Thyroid gland (tissue), 4 donors: ENCODE measurements at places on chromosomes 4 and X. TPM values are rescaled to one million over a fixed set of nuclear protein-coding genes. Genes with fewer than 3 reads are reported as not detected.

The PRKG2 gene
- 0.54 TPM for total RNA-seq

The HPGD gene
- total RNA-seq: 2.9 TPM

- H3K4me1 ChIP-seq: peaks cover 7% of the 10 kb centered on the region
- no peak for DNase-seq
- H3K27ac ChIP-seq: no peak overlapping the region
- H3K27me3 ChIP-seq: no peaks in the 10 kb centered on the region
- H3K4me3 ChIP-seq: no peak overlapping the region
Observed at GRCh38 chr4:1164040-1164439, 8.3 kb downstream of the SPON2 start.

DNA sequence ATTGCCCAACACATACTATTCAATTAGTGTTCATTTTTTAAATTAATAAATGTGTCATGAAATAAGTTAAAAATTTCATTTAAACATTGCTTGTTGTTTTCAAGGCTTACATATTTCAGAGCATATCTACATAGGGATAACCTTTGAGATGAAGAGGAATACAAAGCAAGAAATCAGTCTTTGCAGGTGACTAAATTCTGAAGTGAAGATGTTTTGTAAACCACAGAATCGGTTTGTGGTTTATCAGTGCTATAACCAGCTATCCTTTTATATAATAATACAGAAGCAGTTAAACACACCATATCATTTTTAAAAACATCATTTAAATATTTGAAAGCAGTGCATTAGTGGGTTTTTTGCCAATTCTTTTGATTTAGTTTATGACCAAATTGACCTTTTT is 26.9 kb downstream of the FAM241A start:
- H3K4me1 ChIP-seq: no peaks in the 10 kb centered on the region
- no peak overlapping the region for H3K27ac ChIP-seq
- H3K4me3 ChIP-seq: no peak overlapping the region

- peak within 1 kb of the TSS; percentile 73 for H3K27ac ChIP-seq
- H3K36me3 ChIP-seq: no peaks in the 10 kb centered on the region
- DNase-seq: peak; percentile 80
- H3K4me3 ChIP-seq: no peak within 1 kb of the TSS
- no peaks in the 10 kb centered on the region for H3K27me3 ChIP-seq
- no peaks in the 10 kb centered on the region for H3K4me1 ChIP-seq
Observed at GRCh38 chrX:80014141-80014940, at the start of gene TBX22. Gene TBX22, plus strand, starts transcription at chrX:80014753. Its CDS starts 7,517 bp downstream, at chrX:80022270.

DNA sequence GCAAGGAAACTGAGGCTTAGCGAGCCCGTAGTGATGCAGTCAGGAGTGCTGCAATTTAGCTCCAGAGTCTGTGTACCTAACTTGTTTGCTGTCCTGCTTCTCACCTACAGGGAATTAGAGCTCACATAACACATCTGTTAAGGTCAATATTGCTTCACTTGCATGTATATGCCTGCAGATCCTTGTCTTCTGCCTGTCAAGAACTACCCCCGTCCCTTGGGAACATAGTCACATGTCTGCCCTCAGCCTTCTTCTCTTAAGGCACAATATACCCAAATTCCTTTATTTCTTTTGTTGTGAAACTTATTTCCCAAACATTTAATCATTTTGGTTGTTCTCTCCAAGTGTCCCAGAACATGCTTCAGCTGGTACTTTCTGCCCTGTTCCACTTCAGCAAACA is 103.3 kb upstream of the LEF1 start:
- no peak overlapping the region for H3K4me3 ChIP-seq
- no peaks in the 10 kb centered on the region for H3K27me3 ChIP-seq
- no peak for DNase-seq

DNA sequence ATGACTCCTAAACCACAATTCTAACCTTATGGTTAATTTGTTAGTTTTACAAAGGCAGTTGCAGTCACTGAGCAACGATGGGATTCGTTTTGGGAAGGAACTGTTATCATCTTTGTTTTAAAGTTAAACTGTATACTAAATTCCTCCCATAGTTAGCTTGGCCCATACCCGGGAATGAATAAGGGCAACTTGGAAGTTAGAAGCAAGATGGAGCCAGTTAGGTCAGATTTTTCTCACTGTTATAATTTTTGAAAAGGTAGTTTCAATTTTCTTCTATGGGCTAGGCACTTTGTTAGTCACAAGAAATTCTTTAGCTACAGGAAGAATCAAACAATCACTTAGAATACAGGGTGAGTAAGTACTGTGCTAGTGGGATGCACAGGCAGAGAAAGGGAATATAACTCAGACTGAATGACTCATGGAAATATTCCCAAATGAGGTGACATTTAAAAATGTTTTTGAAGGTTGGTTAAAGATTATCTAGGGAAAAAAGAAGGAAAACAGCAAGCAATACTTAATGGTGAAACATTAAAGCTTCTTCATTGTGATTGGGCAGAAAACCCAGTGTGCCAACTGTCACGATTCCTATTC is 153.6 kb downstream of the MAGEB17 start:
- H3K27ac ChIP-seq: no peak overlapping the region
- H3K27me3 ChIP-seq: no peaks in the 10 kb centered on the region
- H3K4me3 ChIP-seq: no peak overlapping the region
- no peaks in the 10 kb centered on the region for H3K4me1 ChIP-seq
- no peaks in the 10 kb centered on the region for H3K36me3 ChIP-seq

The GYG2 gene
- total RNA-seq: 3.2 TPM

- no peaks in the 10 kb centered on the region for H3K36me3 ChIP-seq
- H3K27ac ChIP-seq: no peak overlapping the region
- peak; percentile 0 for DNase-seq
- H3K4me1 ChIP-seq: no peaks in the 10 kb centered on the region
- H3K27me3 ChIP-seq: no peaks in the 10 kb centered on the region
Observed at GRCh38 chr4:3469386-3470243, 6.5 kb downstream of the DOK7 start.

DNA sequence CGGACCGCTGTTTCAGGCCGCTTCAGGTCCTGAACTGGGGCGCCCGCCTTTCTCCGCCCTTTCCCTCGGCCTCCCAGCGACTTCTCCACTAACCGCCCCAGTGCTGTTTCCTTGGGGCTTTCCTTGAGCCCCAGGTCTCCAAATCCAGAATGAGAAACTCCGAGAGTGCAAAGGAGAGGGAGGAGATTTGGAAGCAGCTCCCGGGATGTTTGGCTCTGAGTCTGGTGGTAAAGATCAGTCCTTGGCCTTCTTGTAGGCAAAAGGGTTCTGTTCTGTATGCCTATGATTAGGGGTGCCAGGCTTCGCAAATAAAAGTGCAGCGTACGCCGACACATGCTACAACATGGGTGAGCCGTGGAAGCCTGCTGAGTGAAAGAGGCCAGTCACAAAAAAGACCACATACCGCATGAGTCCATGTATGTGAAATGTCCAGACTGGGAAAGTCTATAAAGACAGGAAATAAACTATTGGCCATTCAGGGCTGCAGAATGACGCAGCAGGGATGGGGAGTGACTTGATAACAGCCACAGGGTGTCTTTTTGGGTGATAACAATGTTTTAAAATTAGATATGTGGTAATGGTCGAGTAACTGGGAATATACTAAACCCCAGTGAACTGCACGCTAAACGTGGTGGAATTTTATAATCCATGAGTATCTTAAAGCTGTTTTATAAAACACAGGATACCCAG is 99.8 kb downstream of the TRAPPC11 start:
- no peaks in the 10 kb centered on the region for H3K36me3 ChIP-seq
- H3K27ac ChIP-seq: no peak overlapping the region
- peaks cover 20% of the 10 kb centered on the region for H3K4me1 ChIP-seq
- H3K4me3 ChIP-seq: no peak overlapping the region
- DNase-seq: no peak
- no peaks in the 10 kb centered on the region for H3K27me3 ChIP-seq

- H3K27ac ChIP-seq: no peak overlapping the region
- no peaks in the 10 kb centered on the region for H3K36me3 ChIP-seq
- no peak overlapping the region for H3K4me3 ChIP-seq
- H3K4me1 ChIP-seq: no peaks in the 10 kb centered on the region
- H3K27me3 ChIP-seq: no peaks in the 10 kb centered on the region
- DNase-seq: no peak
Observed at GRCh38 chr4:96713271-96713850, 873.5 kb downstream of the PDHA2 start.

DNA sequence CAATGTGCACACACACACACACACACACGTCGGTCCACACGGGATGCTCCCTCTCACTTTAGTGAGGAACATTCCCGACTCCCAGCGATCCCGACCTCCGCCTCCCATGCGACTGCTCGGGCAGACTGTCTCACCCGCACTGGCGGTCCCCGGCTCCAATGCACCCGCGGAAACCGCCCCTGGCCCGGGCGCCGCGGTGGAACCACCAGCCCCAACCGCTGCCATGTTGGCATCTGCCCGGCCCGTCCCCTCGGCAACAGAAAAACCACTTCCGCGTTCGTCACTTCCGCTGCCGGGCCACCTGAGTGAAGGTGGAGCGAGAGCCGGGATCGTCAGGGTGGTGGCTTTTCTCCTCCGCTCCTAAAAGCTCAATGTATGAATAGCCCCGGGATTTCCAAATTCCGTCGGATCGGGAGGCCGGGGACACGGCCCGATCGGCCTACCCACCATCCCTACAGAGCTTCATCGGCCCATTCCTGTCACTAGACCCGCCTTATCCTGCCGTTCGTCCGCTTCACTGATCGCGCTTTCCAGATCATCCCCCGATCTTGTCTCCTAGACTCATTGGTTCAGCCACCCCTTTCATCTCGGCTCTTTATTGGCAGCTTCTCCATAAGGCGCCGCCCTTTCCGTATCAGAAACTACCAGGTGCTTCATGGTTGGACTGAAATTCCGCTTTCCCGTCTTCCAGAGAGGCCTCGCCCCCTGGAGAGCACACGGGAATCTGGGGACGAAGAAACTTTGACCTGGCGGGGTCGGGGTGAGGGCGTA is at the start of gene SLC35A2:
Gene SLC35A2 (minus strand): TSS at position 235 of the 771 bp plus-strand sequence. CDS start 10 bp downstream, at position 225.
- H3K4me3 ChIP-seq: peak within 1 kb of the TSS; percentile 54
- no peaks in the 10 kb centered on the region for H3K27me3 ChIP-seq
- H3K4me1 ChIP-seq: peaks cover under 1% of the 10 kb centered on the region
- H3K36me3 ChIP-seq: no peaks in the 10 kb centered on the region
- DNase-seq: peak; percentile 84

DNA sequence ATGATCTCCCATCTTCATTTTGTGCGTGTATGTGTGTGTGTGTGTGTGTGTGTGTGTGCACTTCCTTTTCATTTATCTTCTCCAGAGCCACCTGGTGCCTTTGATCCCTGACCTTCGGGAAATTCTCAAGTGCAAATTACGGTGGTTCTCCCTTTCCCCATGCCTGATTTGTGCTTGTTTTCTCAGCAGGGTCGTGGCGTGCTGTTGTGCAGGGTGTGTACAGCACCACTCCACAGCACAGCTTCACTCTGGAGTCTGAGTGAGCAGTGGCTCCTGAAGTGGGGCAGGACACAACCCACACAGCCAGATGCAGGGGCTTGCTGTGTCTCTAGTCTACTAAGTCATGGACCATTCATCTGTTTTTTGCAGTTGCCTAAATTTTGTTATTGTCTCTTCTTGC is 114.2 kb upstream of the TBC1D9 start:
- H3K27ac ChIP-seq: no peak overlapping the region
- peaks cover 12% of the 10 kb centered on the region for H3K4me1 ChIP-seq
- no peaks in the 10 kb centered on the region for H3K36me3 ChIP-seq
- H3K4me3 ChIP-seq: no peak overlapping the region
- DNase-seq: peak; percentile 44
- H3K27me3 ChIP-seq: no peaks in the 10 kb centered on the region

The ESX1 gene
- total RNA-seq: not detected

DNA sequence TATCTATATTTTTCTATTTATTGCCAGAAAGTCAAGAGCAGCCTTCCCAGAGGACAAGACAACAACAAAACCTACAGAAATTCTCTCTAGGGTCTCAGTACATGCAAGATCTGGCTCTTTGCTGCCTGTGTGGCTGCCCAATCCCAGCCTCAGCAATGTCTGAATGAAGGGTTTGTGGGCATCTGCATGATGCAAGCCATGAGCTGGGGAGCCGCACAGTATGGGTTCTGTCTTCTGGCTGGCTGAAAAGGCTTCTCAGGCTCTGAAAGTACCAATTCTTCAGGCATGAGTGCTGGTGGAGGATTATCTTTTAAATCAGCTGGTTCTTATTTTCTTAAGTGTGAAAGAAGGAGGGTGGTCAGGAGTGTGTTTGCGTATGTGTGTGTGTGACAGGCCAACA is 104.6 kb downstream of the PDGFRA start:
- no peak overlapping the region for H3K4me3 ChIP-seq
- H3K4me1 ChIP-seq: no peaks in the 10 kb centered on the region
- no peaks in the 10 kb centered on the region for H3K27me3 ChIP-seq
- H3K27ac ChIP-seq: no peak overlapping the region
- no peak for DNase-seq

DNA sequence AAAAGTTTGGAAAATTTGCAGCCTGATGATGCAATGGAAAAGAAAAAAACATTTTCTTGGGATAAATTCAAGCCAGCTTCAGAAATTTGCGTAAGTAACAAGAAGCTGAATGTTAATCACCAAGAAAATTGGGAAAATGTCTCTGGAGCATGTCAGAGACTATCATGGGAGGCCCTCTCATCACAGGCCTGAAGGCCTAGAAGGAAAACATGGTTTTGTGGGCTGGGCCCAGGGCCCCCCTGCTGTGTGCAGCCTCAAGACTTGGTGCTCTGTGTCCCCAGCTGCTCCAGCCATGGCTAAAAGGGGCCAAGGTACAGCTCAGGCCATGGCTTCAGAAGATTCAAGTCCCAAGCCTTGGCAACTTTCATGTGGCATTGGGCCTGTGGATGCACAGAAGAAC is 1049.8 kb upstream of the GRIA3 start:
- no peak for DNase-seq
- H3K27me3 ChIP-seq: no peaks in the 10 kb centered on the region
- no peak overlapping the region for H3K4me3 ChIP-seq
- H3K36me3 ChIP-seq: no peaks in the 10 kb centered on the region
- no peaks in the 10 kb centered on the region for H3K4me1 ChIP-seq

The LARP1B gene
- 28.5 TPM for total RNA-seq

DNA sequence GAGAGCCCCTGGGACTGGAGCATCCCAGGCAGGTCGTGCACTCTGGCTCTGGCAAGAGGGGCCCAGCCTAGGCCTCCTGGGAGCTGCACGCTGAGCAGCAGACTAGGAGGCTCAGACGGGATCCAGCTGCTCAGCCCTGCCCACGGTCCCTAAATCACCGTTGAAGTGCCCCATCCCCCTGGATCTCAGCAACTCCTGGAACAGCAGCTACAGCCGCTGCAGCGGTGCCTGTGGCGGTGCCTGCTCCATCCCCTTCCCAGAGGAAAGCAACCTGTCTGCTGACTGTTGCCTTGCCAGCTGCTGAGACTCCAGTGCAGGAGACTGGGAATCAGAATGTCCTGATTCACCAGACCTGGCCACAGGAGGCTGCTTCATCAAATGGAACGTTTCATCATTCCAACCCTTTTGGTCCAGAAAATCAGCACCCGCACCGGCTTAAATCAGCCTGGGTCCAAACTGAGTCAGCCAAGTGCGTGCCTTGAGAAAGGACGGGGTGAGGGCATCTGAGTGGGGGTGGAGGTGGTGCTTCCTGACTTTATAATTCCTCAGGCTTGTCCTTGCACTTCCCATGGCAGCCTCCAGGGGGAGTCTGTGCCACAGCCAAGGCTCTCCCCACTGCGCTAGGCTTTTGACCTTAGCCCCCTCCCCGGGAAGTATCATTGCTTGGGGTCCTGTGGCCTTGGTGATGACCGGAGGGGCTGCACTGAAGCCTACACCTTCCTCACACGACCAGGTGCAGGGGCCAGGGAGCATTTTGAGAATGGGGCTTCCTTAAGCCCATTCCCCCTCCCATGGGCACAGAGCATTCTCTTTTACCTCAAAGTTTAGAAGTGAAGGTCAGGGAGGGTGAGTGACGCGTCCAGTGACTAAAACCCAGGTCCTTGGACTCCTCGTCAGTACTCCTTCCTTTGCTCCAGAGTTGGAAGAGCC is 6.5 kb downstream of the ZNF185 start:
- H3K36me3 ChIP-seq: no peaks in the 10 kb centered on the region
- H3K27ac ChIP-seq: no peak overlapping the region
- no peaks in the 10 kb centered on the region for H3K27me3 ChIP-seq
- H3K4me1 ChIP-seq: peaks cover 5% of the 10 kb centered on the region
- H3K4me3 ChIP-seq: no peak overlapping the region
